ENCODE measurements at places on chromosomes 5 and 9. TPM values are rescaled to one million over a fixed set of nuclear protein-coding genes. Genes with fewer than 3 reads are reported as not detected.

The SYK gene
- 0.41 TPM for total RNA-seq

- no peak for DNase-seq
These were observed 114.4 kb downstream of the PBX3 start for GRCh38 chr9:125861405-125862058.

The C8G gene
- total RNA-seq: 1.6 TPM

The TEK gene
- 2.3 TPM for total RNA-seq

GRCh38 chr5:76811214-76811613 lies 7.6 kb upstream of the F2RL1 start:
- peak; percentile 77 for DNase-seq

DNA sequence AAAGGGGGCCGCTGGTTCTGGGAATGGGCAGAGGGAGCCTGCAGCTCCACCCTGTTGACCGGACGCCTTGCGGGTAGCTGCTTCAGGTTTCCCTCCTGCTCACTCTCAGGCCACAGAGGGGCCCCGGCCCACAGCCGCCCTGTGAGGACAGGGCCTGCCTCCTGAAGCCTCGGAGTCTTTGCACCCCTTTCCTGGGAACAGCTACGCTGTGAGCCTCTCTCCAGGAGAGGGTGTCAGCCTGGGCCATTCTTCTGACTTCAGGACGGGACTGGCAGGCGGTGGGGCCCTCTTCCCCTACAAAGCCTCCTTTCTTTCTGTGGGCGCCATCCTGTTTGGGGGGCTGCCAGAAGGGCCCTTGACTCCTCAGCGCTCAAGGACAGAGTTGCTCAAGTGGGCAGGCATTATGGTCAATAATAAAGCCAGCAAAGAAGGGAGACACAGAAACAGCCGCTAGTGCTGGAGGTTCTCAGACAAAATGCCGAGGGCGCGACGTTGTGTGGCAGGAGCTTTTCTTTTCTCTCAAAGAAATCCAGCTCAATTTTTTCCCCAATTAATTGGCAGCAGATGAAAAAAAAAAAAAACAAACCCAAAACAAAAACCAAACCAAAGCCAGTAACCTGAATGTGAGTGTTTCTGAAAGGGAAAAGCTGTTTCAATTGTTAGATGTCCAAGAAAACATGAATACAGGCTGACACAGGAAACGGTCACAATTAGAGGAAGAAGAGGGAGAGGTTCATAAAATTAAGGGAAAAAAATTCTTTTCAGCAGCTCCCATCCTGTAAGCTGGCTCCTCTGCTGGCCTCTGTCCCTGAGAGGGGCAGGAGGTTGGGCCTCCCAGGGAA lies 12.8 kb upstream of the SLC25A51 start:
- no peak for DNase-seq

DNA sequence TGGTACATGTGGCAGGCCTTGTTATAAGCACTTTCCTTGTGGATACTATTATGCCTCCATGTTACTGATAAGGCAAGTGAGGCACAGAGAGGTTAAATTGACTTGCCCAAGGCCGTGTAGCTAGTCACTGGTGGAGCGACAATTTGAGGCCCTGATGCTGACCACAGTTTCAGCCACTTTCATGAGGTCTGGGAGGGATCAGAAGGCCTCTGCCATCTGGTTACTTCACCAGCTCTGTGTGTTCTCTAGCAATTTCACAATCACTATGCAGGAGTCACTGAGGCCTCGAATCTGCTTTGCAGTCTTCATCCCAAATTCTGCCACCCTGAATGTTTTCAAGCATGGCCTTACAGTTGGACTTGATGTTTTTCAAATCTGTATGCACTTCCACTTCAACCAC lies 9.1 kb downstream of the LRRC70 start:
- DNase-seq: no peak

The TMEM267 gene
- 20.9 TPM for total RNA-seq

DNA sequence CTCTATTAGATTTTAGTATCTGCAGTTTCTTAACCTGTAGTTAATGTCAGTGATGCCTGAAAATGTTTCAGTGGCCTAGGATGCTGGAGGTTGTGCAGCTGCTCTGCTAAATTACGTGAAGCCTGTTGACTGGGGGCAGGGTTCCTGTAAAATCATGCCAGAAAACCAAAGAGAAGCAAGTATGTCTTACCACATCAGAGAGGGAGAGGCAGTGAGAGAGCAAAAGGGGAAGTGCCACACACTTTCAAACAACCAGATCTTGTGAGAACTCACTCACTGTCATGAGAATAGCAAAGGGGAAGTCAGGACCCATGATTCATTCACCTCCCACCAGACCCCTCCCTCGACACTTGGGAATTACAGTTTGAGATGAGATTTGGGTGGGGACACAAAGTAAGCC lies 83.9 kb upstream of the CYLC2 start:
- no peak for DNase-seq

GRCh38 chr5:53543401-53543800 lies 17.0 kb upstream of the NDUFS4 start:
- DNase-seq: peak; percentile 66

GRCh38 chr9:36903541-36904435 lies 130.3 kb downstream of the PAX5 start:
- DNase-seq: peak; percentile 84

The LURAP1L gene
- 13.3 TPM for total RNA-seq

The F2RL2 gene
- total RNA-seq: 26.0 TPM

DNA sequence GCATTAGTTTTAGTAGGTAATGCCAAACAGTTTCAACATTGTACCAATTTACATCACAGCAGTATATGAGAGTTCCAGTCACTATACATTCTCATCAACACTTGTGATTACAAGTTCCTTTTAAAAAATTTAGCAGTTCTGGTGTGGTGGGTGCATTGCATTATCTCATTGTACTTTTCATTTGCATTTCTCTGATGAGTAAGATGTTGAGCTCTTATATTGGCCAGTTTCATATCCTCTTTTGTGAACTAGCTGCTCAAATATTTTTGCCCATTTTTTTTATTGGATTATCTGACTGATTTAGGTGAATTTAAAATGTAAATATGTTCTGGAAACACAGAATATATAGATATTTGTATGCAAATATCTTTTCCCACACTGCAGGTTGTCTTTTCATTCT lies 160.9 kb upstream of the NR3C1 start:
- no peak for DNase-seq

- no peak for DNase-seq
These were observed 32.5 kb downstream of the C9orf152 start for GRCh38 chr9:110175275-110175968.

DNA sequence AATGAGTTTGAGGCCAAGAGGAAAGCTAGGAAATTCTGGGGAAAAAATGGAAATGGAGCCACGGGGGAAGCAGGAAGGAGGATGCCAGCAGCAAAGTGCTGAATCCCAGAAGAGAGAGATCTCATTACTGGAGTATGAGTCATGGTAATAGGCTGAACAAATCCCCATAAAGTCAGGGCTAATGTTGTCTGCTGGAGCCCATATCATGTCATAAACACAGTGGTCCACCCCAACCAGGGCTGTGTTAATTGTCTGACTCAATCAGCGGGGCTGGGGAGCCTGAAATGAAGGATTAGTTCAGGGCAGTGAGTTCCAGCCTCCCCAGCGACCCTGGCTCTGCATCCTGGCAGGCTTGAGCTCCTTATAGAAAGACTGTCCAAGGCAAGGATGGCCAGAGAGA lies 68.8 kb downstream of the TLR4 start:
- peak; percentile 46 for DNase-seq

- no peak for DNase-seq
These were observed 5.0 kb upstream of the COL23A1 start for GRCh38 chr5:178595150-178595549.

DNA sequence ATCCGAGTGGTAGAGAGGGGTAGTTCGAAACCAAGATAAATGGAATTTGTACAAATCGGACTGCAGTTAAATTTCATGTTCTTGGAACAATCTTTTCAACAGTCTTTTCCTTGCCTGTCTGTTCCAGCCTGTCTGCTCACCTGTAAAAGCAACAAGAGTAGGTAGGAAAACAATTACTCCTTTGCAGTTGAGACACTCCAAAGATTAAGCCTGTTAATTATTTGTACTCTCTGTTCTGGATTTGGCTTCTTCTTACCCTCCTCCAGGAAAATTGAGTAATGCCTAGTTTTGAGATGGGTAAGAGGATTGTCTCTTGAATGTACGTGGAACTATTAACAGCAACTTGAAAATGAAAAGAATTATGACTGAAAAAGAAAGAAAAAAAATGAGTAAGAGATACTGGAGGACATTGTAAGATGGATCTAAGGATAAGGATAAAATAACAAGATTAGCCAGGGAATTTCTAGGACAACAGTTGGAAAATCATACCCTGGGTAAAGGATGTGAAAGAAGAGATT lies 24.3 kb downstream of the SPAAR start:
- DNase-seq: no peak

GRCh38 chr5:94908889-94909480 lies 290.5 kb downstream of the SLF1 start:
- DNase-seq: peak; percentile 8

GRCh38 chr9:32926911-32927310 lies 74.5 kb downstream of the APTX start:
- DNase-seq: no peak

- no peak for DNase-seq
These were observed 17.1 kb upstream of the CTNNAL1 start for GRCh38 chr9:109030426-109030825.

DNA sequence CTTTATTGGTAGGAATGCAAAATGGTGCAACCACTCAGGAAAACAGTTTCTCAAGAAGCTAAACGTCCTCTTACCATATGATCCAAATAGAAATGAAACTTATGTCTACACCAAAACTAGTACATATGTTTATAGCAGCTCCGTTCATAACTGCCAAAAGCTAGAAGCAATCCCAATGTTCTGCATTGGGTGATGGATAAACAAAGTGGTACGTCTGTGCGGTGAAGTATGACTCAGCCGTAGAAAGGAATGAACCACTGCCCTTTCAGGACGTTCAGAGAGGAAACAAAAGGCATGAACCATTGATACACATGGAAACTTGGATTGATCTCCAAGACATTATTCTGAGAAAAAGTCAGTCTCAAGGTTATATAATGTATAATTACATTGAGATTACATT lies 27.6 kb downstream of the HNRNPH1 start:
- DNase-seq: peak; percentile 66

DNA sequence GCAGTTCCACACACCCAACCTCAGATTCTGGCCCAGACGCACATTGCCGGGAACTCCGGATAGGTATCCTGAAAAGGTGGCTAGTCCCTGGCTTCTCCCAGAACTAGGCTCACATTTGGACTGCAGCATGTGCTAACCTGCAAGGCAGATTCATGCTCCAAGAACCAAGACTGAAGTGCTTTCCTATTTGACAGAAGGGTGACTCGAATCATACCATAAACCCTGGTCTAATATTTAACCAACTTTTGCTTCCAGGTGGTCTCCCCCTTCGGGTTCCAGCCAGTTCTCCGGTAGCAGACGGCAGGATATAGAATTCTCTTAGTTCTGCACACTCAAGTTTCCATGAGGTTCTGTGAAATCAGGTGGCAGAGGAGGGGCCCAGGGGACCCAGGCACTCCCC lies 7.6 kb downstream of the PTGES start:
- DNase-seq: no peak

The PCDHGA4 gene
- 0.50 TPM for total RNA-seq

- no peak for DNase-seq
These were observed 219.0 kb downstream of the DMAC1 start for GRCh38 chr9:7580568-7580967.

The PITX1 gene
- not detected for total RNA-seq

The DAPK1 gene
- 31.1 TPM for total RNA-seq

The CDH10 gene
- 6.4 TPM for total RNA-seq

DNA sequence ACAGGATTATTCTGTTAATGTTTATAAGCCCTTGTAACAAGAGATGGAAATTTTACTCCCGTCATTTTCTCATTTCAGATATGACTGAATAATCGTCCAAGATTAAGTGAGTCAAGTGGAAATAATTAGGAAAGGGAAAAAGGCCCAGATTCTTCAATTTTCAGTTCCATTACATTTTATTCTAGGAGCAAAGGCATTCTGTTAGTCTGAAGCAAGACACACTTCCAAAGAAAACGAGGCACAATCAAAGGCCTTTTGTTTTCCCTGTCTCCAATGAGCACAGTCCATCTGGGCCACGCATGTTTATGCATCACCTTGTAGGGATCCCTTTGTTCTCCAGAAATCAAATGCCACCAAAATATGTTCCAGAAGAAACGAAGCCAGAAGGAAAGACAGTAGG lies 382.9 kb upstream of the RFX3 start:
- peak; percentile 65 for DNase-seq

The PCDHGA9 gene
- 0.73 TPM for total RNA-seq

GRCh38 chr5:107118184-107119019 lies 552.3 kb downstream of the EFNA5 start:
- DNase-seq: no peak

The FAM53C gene
- total RNA-seq: 43.8 TPM

GRCh38 chr5:149863830-149864229 lies 80.8 kb downstream of the PDE6A start:
- no peak for DNase-seq

DNA sequence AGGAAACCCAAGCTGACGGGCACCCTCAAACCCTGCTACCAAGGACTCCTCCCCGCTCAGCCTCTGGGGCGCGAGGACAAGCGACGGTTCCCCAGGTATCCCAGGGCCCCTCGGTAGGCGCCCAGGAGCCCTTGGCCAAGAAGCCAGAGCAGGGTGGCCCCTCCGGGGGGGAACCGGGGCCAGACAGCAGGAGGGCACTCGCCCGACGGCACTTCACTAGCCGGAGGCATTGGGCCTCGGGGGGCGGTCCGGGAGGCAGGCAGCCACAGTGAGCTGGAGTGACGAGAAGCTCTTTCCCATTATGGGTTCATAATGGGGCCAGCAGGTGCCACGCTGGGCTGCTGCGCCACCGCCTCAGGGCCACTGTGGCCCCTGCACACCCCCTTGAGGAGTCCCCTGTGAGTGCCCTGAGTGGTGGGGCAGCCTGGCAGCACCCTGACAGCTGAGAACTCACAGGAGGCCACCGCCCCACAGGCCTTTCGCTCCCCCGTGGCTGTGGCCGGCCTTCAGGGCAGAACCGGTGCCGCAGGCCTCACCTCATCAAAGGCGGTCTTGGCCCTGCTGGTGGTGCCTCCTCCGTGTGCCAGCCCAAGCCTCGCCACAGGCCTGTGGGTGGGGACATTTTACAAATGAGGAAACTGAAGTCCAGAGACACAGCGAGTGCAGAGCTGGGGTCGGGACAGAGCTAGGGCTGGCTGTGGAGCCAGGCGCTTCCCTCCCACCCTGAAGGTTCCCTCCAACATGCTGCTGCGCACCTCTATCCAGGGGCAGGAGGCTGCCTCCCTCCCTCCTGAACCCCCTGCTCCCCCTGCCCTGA lies 68.7 kb downstream of the PSMB7 start:
- no peak for DNase-seq

GRCh38 chr5:50744776-50745175 lies 78.3 kb downstream of the PARP8 start:
- DNase-seq: peak; percentile 35

- DNase-seq: no peak
These were observed 924 bp upstream of the NEURL1B start for GRCh38 chr5:172640139-172640538.

The FOXD4L3 gene
- total RNA-seq: not detected

DNA sequence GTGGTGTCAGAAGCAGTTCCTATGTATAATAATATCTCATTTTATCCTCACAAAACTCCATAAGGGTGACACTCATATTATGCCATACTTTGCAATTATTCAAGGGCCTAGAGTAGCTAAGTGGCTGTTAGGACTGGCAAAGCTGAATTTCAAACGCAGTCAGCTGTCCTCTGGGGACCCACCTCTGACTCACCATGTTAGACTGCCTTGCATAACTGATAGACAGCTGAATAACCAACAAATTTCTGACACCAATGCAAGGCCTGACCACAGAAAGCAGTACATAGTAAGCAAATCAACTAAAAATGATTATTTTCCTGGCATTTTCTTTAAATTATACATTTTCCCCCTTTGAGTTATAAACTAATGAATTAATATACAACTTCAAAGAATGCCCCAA lies 251.6 kb upstream of the PTGER4 start:
- DNase-seq: peak; percentile 18

Measured in astrocyte (in vitro differentiated cells and primary cell).